ENCODE measurements at places on chromosomes 5 and 9.

GRCh38 chr9:28024676-28025075, 451.4 kb upstream of the C9orf72 start:
- DNase-seq: no peak

DNA sequence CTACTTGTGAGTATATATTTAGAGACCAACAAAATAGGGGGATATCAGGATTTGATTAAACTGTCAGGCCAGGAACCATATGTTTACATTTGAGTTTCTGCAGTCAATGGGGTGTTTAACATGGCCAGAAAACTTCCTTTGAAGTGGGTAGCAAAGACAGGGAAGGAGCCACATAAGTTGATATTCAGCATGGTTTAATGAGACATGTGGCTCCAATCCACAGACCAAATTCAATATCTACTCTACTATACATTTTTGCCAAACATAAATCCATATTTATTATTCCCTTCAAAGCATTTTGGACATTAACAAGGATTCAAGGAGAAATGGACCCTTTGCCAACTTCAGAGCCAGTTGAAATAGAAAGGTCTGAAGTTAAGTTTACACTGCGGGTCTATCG, 99.8 kb downstream of the TAF11L14 start:
- DNase-seq: no peak

DNA sequence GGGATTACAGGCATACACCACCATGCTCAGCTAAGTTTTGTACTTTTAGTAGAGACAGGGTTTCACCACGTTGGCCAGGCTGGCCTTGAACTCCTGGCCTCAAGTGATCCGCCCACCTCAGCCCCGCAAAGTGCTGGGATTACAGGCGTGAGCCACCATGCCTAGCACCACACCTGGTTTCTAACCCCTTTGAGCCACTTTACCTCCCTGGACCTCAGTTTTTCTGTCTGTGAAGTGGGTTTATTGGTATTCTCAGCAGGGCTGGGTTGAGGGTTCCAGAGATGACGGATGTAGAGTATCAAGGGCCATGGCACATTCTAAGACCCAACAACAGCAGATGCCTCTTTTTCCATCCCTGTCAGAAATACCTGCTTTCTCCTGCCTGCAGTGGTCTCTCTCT, 38.6 kb downstream of the AMBP start:
- no peak for DNase-seq

DNA sequence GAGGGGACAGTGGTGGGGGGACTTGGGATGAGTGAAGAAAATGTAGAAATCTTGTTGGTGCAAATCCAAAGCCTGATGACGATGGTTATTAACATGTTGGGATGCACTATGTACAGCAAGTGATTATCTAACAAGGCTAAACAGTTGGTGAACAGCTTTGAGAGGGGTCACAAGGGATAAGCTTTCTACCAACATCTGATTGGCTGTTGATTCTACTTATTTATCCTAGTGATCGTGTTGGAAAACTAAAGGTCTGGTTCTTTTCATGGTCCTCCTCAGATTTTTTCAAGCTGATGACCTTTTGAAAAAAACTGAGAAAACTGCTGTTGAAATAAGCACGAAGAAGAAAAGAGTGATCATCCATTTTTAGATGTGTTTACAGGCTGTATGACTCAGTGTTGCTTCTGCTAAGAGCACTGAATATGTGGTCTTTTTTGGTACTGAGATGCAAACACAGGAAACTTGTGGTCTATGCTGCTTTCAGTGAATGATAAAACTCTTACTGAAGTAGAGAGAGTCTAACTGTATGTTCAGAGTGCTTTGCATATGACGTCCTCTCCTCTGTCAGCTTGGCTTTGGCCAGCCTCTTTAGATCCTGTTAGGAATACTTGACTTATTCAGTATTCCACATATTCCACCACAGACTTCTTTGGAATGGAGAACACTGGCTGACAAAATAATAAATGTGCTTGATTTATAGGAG, 174.8 kb downstream of the SLF1 start:
- peak; percentile 35 for DNase-seq

- no peak for DNase-seq
Measured at GRCh38 chr5:88761939-88762338, 121.0 kb downstream of the MEF2C start.

DNA sequence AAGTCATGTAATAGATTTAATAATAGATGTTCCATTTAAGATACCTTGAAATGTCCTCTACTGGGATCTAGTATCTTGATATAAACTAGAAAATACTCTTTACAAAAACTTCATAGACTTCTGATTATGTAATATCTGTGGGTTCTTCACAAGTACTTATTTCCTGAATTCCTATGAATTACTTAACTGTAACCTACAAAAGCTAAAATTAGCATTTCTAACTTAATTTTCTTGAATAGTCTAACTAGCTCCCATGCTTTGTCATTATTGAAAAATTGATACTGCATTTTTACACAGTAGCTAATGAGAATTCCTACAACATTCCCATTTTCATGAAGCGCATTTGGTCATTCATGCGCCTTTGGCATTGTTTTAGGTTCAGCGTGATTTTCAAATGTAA, 1828.2 kb downstream of the MAT2B start:
- DNase-seq: no peak

GRCh38 chr9:36051317-36051716, 14.6 kb downstream of the RECK start:
- no peak for DNase-seq

DNA sequence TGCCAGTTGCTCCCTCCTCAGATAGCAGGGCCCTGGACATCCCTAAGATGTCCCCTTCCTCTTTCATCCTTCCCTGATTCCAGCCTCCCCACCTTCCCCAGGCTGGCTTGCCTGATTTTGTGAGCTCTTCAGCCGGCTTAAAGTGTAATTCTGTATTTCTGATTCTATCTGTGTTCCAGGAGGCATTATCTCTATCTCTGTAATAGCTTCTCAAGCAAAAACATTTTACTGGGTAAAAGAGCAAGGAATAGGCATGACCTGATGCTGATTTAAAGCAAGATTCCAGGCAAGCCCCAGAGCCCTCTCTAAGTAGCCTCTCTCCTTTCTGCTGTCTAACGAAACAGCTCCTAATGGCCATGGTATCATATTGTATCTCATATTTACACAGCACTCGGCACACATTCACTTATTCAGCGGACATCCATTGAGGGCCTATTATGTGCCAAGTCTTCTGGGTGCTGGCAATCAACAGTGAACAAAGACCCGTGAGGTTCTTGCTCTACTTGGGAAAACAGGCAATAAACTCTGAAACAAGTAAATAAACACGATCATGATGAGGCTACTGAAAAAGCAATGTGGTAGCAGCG, 100.9 kb upstream of the MSX2 start:
- no peak for DNase-seq

DNA sequence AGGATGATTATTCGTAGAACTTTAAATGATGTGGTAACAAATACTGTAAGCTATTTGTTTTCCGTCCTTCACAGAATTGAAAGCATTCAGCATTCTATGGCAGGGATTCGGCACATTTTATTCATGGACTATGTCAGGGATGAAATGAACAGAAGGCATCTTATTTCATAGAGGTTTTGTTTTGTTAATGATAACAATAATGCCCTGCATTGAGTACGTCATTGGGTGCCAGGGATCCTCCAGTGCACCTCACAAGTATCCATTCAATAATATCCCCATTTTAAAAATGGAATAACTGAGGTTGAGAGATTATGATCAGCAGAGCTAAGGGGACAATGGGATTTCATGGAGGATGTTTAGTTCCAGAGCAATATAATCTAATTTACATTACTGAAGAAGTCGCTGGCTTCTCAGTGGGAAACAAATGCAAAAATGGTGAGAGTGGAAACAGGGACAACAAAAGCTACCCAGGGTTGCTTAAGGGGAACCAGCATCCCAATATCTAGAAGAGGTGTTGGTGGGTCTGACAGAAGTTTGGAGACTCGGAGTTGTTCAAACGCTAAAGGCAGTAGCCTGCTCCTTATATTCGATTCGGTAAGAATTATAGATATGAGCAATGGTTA, 985.7 kb upstream of the WWC1 start:
- DNase-seq: no peak

DNA sequence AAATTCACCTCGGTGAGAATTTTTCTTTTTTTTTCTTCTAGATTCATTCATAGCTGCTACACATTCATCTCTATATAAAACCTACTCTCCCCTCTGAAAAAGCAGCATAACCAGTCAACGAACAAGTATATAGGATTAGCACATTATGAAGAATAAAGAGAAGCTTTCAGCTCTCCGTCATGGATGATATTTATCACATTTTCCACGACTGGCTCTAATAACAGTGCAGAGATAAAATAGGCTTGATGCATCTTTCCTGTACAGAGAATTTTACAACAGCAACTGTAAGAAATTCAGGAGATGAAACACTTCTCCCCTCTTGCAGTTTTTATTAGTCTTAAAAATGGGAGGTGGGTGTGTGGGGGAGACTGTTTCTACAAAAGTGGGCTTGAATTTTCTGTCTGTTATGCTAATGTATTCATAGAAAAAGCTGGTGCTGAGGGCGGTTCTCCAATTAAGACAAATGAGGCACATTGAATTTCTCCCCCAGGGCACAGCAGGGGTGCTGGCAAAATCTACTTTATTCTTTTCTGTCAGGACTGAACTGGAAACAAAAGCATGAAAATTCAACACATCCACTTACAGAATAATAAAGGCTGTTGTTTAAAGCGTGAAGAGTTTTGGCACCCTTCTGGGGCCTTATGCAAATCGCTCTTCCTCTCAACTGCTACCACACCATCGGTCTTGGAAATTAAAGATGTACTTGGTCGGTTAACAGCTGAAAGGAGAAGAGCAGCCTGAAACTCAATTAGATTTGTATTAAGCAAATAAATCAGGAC, 233.9 kb upstream of the ZNF608 start:
- peak; percentile 22 for DNase-seq

GRCh38 chr9:2158111-2158610, 143.0 kb downstream of the SMARCA2 start:
- no peak for DNase-seq

DNA sequence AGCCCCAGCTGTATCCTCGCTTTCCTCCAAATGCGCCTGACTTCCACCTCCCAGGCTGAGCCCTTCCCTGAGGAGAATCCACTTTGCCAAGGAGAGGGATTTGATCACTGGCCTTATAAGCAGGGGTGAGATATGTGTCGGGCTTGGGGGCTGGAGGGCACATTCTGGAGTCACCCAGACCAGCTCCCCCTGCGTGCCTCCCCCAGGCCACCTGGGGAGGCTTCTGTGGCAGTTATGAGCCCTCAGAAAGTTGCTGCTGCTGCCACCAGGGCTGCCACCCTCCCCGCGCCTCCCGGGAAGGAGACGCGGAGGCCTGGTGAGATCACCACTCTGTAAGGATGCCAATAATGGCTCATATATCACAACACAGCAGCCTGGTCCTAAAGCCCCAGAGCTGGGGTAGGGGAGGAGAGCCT, 211.5 kb downstream of the PAPPA start:
- no peak for DNase-seq

- no peak for DNase-seq
Measured at GRCh38 chr5:109146591-109146990, 263.2 kb downstream of the PJA2 start.

DNA sequence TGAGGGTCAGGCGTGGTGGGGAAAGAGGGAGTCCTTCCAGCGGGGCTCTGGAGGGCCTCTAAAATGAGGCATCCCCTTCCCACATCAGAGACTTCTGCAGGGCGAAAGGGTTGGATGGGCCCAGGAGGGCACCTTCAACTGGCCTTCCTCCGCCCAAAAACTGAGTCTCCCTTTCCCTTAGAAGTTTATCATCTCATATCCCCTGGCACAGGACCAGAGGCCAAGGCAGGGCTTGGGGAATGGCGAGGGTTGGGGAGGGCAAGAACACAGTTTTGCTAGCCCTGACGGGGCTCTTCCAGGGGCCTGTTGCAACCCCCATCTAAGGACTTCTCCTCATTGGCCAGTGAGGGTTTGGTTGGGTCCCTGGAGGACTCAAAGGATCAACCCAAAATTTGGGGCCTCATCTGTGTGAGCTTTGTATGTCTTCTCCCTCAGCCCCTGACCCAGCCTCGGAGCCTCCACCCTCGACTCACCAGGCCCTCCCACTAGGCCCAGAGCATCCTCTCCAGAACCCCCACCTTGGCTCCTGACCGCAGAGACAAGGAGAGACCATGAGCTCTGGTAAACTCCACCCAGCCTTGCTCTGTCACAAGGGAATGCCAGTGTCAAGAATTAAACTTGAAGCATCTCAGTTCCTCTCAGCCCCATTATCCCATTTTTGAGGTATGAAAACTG, 24.1 kb downstream of the AQP7 start:
- DNase-seq: no peak

- DNase-seq: no peak
Measured at GRCh38 chr9:117377046-117377445, 37.8 kb downstream of the ASTN2 start.

- DNase-seq: no peak
Measured at GRCh38 chr9:129102791-129103594, 7.6 kb downstream of the CRAT start.

DNA sequence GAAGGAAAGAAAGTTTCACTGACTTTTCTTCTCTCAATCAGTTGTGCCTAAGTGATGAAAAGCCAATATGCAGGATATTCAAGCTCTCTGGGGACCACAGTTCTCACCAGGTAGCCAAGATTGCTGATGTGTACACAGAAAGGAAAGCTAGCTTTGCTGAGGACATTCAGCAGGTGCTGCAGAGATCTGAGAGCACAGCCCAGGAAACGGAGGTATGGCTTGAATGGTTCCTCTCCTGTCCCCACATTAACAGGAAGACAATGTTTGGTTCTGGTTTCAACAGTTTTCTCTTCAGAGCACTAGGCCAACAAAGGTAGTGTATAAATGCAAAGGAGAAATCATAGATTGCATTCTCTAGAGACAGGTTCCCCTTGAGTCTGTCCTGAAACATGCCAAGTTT, 69.6 kb downstream of the PTPDC1 start:
- DNase-seq: no peak

GRCh38 chr9:96423322-96423984, 5.3 kb upstream of the ZNF367 start:
- no peak for DNase-seq

DNA sequence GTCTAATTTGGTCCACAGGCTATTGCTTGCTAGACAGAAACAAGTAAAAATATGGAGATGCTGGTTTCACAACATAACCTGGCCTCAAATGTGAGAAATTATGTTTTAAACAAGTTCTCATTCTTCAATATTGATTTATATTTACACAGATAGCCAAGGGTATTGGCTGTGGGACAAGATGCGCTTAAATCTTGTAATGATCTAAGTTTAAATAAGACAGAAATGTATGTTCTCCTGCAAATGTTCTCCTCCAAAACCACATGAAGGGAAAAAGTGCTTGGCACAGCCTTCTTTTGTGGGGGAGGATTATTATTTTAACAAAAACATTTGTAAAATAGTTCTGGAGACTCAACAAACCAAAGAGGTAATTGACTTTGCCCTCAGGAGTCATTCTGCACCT, 356.0 kb downstream of the DMAC1 start:
- DNase-seq: no peak

All from GM12891 (cell line).